Activated naive CD8-positive, alpha-beta T cell treated with anti-CD3 and anti-CD28 coated beads for 36 hours (primary cell): ENCODE measurements at places on chromosomes 4 and X.

GRCh38 chrX:30951003-30951402 is 61.9 kb upstream of the TAB3 start:
- no peak for DNase-seq
- no peaks in the 10 kb centered on the region for H3K27me3 ChIP-seq
- H3K27ac ChIP-seq: no peak overlapping the region
- no peaks in the 10 kb centered on the region for H3K36me3 ChIP-seq
- no peak overlapping the region for H3K4me3 ChIP-seq

- H3K4me1 ChIP-seq: no peaks in the 10 kb centered on the region
- H3K27me3 ChIP-seq: no peaks in the 10 kb centered on the region
- no peak for DNase-seq
- no peak overlapping the region for H3K27ac ChIP-seq
- no peaks in the 10 kb centered on the region for H3K36me3 ChIP-seq
Measured at GRCh38 chrX:69082753-69083150, 82.5 kb downstream of the PJA1 start.

- H3K4me1 ChIP-seq: no peaks in the 10 kb centered on the region
- H3K4me3 ChIP-seq: no peak overlapping the region
- H3K27me3 ChIP-seq: no peaks in the 10 kb centered on the region
- DNase-seq: no peak
- no peaks in the 10 kb centered on the region for H3K36me3 ChIP-seq
- H3K27ac ChIP-seq: no peak overlapping the region
Measured at GRCh38 chr4:19259920-19260319, 991.8 kb upstream of the SLIT2 start.

DNA sequence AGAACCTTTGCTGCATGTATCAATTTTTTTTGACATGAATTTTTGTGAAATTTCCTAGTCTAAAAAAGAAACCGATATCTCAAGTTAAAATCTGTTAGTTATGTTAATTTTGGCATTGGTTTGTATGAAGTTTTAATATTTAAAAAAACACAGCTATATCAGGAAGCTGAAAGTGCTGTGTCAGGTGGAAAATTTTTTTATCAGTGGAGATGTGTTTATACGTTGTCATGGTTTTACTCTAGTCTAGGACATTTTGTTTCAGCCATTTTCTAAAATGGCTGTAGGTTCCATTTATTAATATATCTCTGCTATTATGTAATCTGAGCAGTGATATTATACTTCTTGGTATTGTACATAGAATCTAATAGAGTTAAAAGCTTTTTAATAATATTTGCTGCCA is 34.2 kb downstream of the OCRL start:
- H3K27me3 ChIP-seq: no peaks in the 10 kb centered on the region
- no peaks in the 10 kb centered on the region for H3K4me1 ChIP-seq
- H3K36me3 ChIP-seq: peaks cover 8% of the 10 kb centered on the region
- no peak overlapping the region for H3K27ac ChIP-seq
- no peak for DNase-seq

GRCh38 chrX:102654696-102655095 is 3.4 kb downstream of the GPRASP1 start:
- no peak overlapping the region for H3K4me3 ChIP-seq
- DNase-seq: no peak
- H3K27me3 ChIP-seq: no peaks in the 10 kb centered on the region

DNA sequence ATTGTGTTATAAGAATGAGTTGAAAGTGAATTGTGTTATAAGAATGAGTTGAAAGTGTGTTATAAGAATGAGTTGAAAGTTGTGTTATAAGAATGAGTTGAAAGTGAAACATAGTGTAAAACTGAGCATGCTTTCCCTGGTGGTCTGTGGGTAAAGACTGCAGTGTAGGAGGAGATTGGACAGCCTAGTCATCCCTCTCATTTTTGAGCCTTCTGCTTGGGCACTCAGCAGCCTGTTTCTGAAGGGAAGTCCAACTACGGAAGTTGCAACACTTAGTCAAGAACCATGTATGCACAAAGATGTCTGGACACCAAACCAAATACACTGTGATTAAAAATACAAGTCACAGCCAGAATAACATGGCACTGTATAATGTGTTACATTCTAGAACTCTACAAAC is 72.6 kb downstream of the ANK2 start:
- H3K4me1 ChIP-seq: no peaks in the 10 kb centered on the region
- DNase-seq: no peak
- no peaks in the 10 kb centered on the region for H3K36me3 ChIP-seq
- no peaks in the 10 kb centered on the region for H3K27me3 ChIP-seq
- H3K4me3 ChIP-seq: no peak overlapping the region

DNA sequence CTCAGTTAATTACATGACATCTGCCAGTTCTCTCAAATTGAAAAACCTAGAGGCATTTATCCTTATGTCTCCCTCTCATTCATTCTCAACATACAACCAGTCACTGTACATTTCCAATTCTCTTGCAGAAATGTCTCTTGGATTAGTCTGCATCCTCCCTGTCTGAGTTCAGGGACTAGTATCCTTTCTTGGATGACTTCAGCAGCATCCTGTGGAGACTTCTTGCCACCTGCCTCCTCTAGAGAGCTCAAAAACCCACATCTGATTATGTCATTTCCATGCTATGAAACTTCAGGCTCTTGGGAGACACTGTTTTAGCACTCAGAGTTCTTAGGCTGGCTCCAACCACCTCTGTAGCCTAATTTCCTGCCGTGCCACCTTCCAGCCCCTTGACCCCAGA is 515.1 kb upstream of the DIPK2B start:
- H3K4me1 ChIP-seq: peaks cover 52% of the 10 kb centered on the region
- H3K4me3 ChIP-seq: peak overlapping the region; percentile 1
- DNase-seq: no peak
- H3K27me3 ChIP-seq: no peaks in the 10 kb centered on the region
- no peaks in the 10 kb centered on the region for H3K36me3 ChIP-seq
- peak overlapping the region; percentile 54 for H3K27ac ChIP-seq

DNA sequence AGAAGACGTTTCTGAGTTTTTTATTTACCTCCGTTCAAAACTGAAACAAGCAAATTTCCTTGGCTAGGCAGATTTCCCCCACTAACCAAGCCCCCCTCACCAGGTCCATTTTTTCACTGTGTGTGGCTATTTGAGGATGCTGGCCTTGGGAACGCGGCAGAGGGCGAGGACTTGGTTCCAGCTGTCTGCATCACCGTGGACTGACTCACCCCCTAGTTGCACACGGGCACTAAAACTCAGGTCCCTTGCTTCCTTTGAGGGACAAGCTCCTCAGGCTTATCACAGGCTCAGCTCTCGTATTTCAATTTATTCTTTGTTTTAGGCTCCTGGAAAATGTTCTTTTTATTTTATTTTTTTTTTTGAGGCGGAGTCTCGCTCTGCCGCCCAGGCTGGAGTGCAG is 8.4 kb upstream of the MTNR1A start:
- no peaks in the 10 kb centered on the region for H3K4me1 ChIP-seq
- H3K36me3 ChIP-seq: no peaks in the 10 kb centered on the region
- H3K27me3 ChIP-seq: no peaks in the 10 kb centered on the region
- H3K27ac ChIP-seq: no peak overlapping the region

GRCh38 chr4:152172146-152172545 is 363.7 kb downstream of the FBXW7 start:
- H3K4me1 ChIP-seq: no peaks in the 10 kb centered on the region
- H3K36me3 ChIP-seq: no peaks in the 10 kb centered on the region
- DNase-seq: no peak
- H3K27me3 ChIP-seq: no peaks in the 10 kb centered on the region
- H3K27ac ChIP-seq: no peak overlapping the region
- no peak overlapping the region for H3K4me3 ChIP-seq

DNA sequence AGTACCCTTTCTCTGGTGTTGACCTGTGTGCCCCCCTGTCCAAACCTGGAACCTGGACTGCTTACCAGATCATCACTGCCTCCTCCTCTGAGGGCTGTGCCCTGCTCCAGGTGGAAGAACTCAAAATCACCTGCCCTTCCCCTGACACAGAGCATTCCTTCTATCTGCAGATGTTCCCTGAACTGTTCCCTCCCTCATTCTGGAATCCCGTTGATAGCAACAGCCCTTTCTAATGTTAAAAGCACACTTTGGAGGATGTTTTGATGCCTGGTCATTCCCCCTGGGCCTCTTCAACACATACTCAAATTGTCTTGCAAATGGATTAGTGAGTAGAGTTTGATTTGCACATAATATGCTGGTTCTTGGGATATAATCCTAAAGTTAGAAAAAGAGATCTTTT is 225.8 kb downstream of the FGF13 start:
- no peaks in the 10 kb centered on the region for H3K27me3 ChIP-seq
- H3K36me3 ChIP-seq: no peaks in the 10 kb centered on the region
- H3K4me1 ChIP-seq: no peaks in the 10 kb centered on the region

DNA sequence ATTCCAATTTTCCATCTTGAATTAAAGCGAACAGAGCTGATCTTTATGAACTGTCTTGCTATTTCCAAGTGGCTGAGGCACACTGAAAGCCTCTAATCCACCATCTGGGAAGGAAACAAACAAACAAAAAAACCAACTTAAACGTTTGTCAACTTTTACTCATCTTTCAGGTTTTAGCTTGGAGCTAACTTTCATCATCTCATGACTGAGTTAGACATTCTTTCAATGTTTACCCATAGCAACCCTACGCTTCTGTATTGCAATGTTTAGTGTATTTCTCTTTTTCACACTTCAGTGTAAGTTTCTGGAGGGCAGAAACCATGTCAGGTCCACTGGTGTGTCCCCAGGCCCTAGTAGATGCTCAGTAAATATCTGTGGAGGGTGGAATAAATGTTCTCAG is 343.8 kb downstream of the GBA3 start:
- no peaks in the 10 kb centered on the region for H3K27me3 ChIP-seq
- H3K36me3 ChIP-seq: no peaks in the 10 kb centered on the region
- no peak overlapping the region for H3K27ac ChIP-seq
- DNase-seq: no peak
- H3K4me3 ChIP-seq: no peak overlapping the region

DNA sequence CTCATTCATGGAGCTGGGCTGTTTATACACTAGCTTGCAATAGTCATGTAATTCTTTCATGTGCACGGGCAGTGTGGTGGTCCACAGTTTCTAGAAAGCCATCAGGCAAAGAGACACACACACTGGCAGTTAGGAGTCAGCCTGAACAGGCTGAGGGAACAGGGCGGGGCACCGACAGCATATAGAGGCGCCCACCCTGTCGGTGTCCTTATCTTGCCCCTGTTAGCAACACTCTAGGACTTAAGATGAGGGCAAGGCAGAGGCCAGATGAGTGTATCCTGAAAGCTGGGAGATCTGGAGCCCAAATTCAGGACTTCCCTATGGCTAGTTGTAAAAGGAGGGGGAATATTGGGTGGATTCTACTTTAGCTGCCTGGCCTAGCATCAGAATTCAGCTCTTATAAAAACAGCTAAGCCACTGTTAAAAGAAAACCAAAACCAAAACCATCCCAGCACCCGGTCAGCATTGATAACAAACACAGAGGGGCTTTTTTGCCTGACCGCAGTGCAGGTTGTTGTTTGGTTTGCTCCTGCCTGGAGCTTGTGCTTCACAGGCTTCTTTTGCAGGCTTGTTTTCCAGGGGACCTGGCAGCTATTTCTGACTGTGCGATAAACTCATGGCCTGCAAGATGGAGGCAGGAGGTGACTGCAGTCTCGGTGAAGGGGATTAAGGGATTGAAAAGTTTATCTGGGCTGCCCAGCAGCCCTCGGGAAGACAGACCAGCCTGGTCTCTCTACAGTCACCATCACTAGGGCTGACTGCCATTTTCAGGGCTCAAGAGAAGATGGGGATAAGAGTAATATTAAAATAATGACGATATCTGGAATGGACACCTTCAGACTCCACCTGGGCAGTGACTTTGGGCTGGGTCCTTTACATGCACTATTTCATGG is 638.9 kb downstream of the MID1IP1 start:
- H3K36me3 ChIP-seq: peaks cover 10% of the 10 kb centered on the region
- no peaks in the 10 kb centered on the region for H3K27me3 ChIP-seq
- peaks cover 34% of the 10 kb centered on the region for H3K4me1 ChIP-seq
- peak overlapping the region; percentile 91 for H3K27ac ChIP-seq
- H3K4me3 ChIP-seq: peak overlapping the region; percentile 10
- DNase-seq: peak; percentile 17

DNA sequence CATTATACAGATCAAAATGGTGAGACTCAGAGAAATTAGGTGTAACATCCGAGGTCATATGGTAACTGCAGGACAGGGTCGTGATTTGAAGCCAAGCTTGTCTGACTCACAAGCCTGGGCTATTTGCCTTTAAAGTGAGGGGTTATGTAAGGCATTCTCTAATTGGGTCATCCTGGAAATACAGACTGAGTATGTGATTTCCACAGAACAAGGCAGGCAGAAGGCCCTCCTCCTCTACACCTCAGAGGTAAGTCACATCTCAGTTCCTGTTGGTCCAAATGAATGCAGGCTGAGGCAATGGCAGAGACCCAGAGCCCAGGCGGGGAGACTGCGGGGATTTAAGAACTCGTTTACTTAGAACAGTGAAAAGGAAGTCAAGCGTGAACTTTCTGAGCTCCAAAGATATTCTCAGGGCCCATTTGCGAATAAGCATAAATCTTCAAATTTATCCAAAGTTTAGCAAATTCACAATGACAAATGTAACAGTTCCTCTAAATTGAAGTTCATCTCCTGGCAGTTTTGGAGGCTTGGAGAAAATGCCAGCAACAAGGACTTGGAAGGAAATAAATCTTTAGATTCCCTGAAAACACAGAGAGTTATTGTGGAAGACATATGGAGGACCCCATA is 153.3 kb downstream of the LDB2 start:
- H3K27ac ChIP-seq: no peak overlapping the region
- peaks cover 4% of the 10 kb centered on the region for H3K27me3 ChIP-seq
- H3K36me3 ChIP-seq: no peaks in the 10 kb centered on the region
- H3K4me3 ChIP-seq: no peak overlapping the region
- H3K4me1 ChIP-seq: no peaks in the 10 kb centered on the region

GRCh38 chr4:163077680-163078079 is 89.0 kb downstream of the NAF1 start:
- H3K27ac ChIP-seq: no peak overlapping the region
- H3K4me3 ChIP-seq: no peak overlapping the region
- peaks cover 10% of the 10 kb centered on the region for H3K27me3 ChIP-seq
- no peaks in the 10 kb centered on the region for H3K4me1 ChIP-seq
- no peaks in the 10 kb centered on the region for H3K36me3 ChIP-seq
